ENCODE measurements at places on chromosomes 2 and 18.

DNA sequence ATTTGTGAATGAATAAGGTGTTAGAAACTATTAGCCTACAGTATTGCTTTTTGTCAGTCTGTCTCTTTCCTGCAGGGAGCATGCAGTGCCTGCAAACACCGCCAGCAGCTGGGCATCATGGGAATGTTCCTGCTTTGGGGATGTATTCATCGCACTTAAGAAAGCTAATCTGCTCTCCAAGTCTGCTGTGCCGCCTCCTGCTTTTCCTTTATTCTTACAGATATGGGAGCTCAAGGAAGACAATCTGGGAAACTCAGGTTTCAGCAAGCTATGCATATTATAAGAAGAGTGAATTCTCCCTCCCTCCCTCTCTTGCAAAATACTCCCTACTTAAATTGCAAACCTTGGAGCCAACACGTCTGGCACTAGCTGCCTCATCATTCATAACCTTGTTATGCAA lies 479.2 kb upstream of the ACVR2A start:
- DNase-seq: no peak

DNA sequence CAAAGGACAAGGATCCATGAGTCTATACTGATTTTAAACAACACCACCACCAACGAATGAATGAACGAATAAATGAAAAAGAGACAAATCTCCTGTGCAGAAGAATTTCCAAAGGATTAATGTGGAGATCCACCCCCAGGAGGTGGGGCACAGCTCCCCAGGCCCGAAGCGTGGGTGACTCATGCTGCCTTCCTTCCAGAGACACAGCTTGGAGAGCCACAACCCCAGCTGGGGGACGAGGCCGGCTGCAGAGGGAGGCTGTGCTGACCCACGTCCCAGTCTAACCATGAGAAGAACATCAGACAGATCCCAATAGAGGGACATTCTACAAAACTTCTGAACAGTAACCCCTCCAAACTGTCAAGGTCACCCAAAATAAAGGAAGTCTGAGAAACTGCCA lies 557.3 kb upstream of the SALL3 start:
- no peak for DNase-seq

DNA sequence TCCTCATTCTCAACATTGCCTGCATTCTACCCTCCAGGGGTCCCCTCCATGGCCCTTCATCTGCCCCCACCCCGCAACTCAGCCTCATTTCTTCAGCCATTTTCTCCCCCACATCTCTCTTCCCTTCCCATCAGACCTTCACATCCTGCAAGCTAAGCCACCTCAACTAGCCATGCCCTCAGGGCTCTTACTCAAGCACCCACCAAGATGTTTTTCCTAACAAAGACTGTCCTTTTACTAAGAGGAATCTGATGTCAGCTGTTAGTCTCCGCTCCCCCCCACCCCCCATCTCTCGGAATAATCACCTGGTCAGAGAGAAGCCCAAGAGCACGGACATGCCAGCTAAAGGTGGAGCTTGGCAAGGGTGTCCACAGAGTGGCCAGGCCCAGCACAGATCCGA lies 4.7 kb upstream of the CAPN10 start:
- no peak for DNase-seq

GRCh38 chr2:99644419-99644787 lies 154.6 kb upstream of the REV1 start:
- no peak for DNase-seq

- no peak for DNase-seq
These were observed 105.2 kb downstream of the SEPTIN10 start for GRCh38 chr2:109508556-109508955.
